Stimulated activated CD8-positive, alpha-beta memory T cell treated with anti-CD3 and anti-CD28 coated beads, Interleukin-2, amount 100 ng/mL, for 1 hour (primary cell): ENCODE measurements at places on chromosomes 2 and 18.

- no peak for DNase-seq
Observed at GRCh38 chr2:25374827-25375226, 33.1 kb upstream of the DNMT3A start.

DNA sequence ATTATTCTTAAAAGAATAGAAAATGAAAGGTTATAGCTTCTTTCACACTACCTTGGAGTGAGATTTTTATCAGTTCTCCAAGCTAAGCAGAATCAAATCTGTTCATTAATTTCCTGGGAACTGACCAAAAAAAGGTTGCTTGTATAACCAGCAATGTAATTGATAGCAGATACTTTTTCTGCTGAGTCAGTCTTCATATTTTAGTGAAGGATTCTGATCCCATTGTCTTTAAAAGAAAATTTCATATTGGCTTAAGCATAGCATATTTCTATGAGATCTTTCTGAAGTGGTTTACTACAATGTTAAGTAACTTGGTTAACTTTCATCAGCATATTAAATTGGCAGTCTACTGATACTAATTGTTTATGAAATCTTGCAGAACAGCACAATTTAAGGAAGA lies 338.0 kb downstream of the TMX3 start:
- DNase-seq: no peak

GRCh38 chr2:207044379-207045362 lies 105.4 kb downstream of the CPO start:
- no peak for DNase-seq

- no peak for DNase-seq
Observed at GRCh38 chr18:60372596-60372995, at the start of gene MC4R. MC4R (minus strand) TSS chr18:60372775; CDS start chr18:60372349, 426 bp downstream.

DNA sequence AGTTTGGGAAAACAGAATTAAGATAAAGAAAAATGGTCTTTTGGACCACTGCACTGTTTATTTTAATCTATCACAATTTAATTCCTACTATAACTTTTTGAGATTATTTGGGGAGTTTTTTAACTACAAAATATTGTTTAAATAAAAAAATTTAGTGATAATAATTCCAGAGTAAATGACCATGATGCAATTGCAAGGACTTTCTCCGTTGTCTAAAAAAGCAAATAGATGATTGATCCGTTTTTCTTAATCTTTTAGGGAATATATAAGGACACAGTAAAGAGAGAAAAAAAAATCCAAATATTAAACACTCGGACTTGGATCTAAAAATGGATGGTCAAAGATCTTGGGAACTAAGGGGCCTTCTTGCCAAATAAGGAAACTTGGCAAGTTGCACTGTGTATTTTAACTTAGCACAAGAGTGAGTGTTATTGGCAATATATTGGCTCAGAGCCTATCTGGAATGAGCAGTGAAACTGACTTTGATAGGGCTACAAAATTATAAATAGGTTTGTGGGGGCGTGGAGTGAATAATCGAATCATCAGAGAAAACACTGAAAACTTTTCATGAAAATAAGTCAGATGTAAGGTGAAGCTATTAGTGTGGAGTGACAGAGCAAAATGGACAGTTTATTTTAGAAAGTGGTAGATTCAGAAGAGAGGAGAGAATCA lies 2.0 kb downstream of the MAP3K20 start:
- DNase-seq: no peak

DNA sequence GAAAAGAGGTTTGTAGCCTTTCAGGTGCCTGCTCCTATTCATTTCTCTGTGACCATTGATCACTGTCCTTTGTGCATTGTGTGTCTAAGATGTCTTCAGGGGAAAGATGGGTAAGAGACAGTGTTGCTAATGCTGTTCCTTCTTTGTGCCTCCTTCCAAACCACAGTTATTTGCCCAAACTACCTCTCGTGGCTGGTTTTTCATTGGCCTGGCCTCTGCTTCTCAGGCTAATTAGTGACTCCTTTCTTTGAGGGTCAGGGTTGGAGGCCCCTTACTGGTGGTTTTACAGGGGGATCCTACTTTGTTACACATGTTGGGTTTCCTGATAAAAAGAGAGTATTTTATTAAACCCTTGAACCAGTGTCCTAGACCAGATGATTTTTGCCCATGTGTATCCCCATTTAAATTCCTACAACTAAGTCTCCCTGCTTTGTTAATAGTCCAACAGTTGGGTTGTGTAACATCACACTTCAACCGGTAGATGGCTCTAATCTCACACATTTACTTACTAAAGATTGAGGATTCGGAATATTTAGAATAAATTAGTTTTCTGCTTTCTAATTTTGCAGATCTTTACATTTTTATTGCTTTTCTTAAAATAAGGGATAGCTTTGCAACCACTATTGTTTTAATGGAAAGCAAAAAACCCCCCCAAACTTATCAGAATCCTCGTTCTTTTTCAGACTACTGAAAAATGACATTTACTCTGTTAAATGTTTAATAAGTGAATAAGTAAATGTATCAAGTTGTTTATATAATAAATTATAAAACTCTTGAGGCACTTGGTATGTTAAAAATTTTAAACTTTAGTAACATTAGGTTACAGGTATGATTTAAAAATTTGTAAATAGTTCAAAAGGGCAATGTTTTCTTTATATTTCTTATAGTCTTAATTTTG lies 2.4 kb downstream of the MARS2 start:
- DNase-seq: no peak

DNA sequence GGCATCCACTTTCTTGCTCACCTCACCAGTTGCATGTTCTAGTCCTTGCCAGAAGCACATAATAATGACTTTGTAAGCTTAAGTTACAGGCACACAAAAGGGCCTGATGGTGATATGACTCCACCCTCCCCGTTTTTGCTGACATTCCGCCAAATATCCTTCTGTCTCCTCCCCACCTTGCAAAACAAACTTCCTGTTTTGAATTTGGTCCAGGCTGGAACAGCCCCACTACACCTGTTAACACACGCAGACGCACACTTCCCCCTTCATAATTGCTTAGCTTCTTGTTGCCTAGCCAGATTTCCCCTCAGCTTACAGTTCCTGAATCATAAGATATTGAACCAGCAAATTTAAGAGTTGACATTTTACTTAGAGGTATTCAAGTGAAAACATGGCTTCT lies at the start of gene MGAT5:
TSS of gene MGAT5 (plus strand) at position 269 of the 400 bp plus-strand sequence. CDS start 332 bp downstream, outside the sequence.
- DNase-seq: no peak

DNA sequence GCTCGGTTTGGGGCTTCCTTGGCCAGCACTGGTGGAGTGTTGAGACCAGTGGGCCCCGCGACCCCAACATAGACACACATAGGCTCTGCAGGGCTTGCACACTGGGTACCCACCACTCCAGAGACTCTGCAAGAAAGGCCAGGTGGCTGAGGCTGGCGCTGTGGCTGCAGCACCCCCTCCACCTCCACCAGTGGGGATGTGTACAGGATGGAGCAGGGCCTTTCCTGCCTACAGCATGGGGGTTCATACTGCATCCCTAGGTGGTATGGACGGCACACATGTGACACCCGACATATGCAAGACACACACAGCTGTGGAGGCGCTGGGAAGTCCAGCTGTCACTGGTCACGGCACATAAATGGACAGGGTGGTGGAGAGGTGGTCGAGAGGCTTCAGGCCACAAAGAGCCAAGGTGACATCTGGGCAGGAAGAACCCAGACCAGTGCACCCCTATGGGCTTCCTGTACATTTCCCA lies 1.3 kb downstream of the RNPEPL1 start:
- DNase-seq: no peak

DNA sequence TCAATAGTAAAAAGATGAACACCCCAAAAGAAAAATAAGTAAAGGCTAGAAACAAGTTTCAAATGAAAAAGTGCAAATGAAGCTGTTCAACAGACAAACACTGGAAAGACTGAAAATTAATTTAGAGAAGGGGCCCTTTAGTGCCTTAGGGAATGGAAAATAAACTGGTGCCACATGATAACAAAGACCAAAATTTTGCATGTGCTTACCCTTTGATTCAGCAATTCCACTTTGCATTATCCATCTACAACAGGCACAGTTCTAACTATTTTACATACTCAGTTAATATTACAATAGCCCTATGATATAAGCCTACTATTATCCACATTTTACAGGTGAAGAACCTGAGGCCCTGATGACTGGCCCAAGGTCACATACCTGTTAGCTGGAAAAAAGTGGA lies 183.9 kb downstream of the NBAS start:
- DNase-seq: no peak

DNA sequence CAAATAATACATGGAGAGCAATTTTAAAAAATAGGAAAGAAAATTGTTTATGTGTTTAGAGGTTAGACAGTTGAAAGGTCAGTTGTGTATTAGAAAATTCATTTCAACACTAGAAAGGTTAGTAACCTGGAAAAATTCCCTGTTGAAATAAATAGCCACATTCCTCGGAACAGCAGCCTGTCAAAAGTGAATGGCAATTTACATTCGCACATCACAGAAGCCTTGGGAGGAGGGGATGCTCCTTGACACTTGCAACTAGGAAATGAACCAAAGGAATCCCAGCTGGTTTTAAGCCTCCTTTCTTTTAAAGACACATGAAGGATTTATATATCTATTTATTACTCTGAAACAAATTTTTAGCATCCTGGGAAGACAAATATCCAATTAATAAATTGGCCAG lies 653.5 kb upstream of the LRRTM4 start:
- no peak for DNase-seq

GRCh38 chr18:75066936-75067335 lies 142.0 kb downstream of the PTGR3 start:
- DNase-seq: no peak

- no peak for DNase-seq
Observed at GRCh38 chr2:172945510-172945850, 130.2 kb upstream of the MAP3K20 start.

- DNase-seq: no peak
Observed at GRCh38 chr2:153601812-153602211, 123.2 kb upstream of the RPRM start.

GRCh38 chr2:222859786-222860612 lies 837 bp upstream of the ACSL3 start:
- no peak for DNase-seq

DNA sequence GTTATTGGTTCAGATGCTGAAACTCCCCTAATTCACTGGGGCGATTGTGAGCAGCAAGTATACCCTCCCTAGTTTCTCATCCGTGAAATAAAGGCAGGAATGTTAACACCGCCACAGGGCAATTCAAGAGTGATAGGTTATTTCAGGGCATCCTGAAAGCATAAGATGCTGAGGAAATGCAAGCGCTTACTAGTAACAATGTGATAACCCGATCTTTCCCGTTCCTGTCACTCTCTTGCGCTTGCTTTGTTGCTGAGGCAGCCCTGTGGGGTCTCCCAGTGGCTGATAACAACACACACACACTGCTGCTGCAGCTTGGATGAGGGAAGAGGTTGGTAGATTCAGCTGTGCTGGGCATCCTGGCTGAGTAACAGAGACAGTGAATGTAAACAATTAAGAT lies 259.3 kb downstream of the AGPS start:
- no peak for DNase-seq
